ENCODE measurements at places on chromosomes 16 and 17.

DNA sequence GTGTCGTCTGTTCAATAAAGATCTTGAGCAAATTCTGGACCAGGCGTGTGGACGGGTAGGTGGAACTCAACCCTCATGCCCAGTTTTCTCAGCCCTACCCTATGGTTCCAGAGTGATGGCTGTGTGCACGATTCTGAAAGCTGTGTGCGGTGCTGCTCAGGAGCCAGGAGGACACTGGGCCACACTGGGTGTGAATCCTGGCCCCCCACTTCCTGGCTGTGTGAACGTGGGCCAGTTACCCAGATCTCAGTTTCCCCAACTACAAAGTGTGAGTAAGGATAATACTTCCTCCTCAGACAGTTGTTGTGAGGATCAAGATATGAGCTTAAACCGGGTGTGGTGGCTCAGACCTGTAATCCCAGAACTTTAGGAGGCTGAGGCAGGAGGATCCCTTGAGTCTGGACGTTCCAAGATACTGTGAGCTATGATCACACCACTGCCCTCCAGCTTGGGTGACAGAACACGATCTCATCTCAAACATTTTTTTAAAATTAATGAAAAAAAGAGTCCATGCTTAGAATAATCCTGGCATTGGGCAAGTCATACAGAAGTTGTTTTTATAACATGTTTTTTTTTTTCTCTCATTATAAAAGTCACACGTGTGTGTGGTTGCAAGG is 14.7 kb upstream of the MPRIP start:
- no peak for DNase-seq

- no peak for DNase-seq
Observed at GRCh38 chr17:38449364-38449763, 21.1 kb downstream of the ARHGAP23 start.

DNA sequence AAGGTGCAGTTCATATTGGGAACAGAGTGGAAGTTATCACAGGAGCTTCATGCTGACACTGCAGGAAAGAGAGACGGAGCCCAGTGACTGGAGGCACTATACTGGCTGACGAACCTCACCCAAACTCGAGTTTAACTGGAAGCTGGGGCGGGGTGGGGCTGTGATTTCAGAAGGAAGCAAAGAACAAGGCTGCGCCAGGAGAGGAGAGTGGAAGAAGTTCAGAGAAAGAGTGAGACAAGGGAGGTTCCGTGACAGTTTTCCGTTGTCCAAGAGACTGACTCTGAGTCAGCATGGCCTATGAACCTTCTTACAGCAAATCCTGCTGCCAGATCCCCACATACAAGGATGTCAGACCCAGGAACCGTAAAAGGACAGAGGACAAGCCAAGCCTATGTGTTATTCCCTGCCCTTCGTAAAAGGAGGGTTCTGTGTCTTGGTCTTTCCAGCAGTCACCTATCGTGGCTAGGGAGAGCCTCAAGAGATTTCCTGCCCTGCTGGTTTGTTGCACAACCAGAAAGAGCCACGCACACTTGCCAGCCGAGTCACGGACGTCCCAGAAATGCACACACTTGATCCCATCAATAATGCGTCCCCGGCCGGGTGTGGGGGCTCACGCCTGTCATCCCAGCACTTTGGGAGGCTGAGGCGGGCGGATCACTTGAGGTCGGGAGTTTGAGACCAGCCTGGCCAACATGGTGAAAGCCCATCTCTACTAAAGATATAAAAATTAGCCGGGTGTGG is 5.1 kb downstream of the PITPNA start:
- DNase-seq, result no peak

DNA sequence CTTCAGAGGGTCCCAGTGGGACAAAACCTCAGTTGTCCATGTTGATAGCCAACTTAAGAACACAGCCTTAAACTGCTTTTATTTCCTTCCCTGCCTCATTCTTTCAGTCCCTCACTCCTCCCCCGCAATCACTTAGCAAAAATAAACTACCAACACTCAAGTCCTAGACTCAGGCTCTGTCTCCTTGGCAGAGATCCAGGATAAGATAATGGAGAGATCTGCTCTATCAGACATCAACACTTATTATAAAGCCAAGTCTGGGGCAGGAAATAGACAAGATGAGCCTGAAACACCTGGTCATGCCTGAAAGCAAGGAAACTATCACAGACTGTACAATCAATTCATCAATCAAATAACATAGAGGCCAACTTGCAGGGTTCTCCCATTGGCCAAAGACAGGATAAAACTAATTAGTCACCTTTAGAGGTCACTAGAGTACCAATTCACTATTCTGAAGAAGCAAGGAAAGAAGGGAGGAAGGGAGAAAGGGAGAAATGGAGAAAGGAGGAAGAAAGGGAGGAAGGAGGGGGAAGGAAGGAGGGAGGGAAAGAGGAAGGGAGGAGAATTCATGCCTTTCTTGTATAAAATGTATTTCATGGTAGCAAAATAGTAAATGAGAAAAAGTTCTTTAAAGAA is 15.7 kb downstream of the HYDIN start:
- no peak for DNase-seq

GRCh38 chr17:74117999-74118421 is 85.5 kb upstream of the RPL38 start:
- no peak for DNase-seq

GRCh38 chr16:27230562-27231001 is 27.3 kb downstream of the KDM8 start:
- DNase-seq, result no peak

DNA sequence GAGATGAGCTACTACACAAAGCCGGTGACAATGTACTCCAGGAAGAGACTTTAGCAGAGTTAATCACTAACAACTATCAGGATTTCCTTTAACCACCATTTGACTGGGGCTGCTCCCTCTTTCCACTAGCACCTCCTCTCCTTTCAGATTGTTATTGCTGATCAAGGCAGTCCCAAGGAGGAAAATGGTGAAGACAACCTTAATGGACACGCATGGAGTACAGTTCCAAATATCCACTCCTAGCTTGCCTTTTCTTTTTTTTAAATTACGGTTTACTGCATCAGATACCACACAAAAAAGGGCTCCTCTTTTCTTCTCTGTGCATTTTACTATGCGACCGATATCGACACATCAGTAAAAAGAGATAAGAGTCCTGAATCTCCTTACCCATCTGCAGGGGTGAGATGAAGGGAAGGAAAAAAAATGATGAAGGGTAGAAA is 30.9 kb downstream of the FAM222B start:
- no peak for DNase-seq

GRCh38 chr17:79466562-79467350 is 144.1 kb downstream of the RBFOX3 start:
- DNase-seq, result no peak

GRCh38 chr16:75433732-75434413 is 570 bp upstream of the CFDP1 start:
- DNase-seq, result peak; percentile 46

DNA sequence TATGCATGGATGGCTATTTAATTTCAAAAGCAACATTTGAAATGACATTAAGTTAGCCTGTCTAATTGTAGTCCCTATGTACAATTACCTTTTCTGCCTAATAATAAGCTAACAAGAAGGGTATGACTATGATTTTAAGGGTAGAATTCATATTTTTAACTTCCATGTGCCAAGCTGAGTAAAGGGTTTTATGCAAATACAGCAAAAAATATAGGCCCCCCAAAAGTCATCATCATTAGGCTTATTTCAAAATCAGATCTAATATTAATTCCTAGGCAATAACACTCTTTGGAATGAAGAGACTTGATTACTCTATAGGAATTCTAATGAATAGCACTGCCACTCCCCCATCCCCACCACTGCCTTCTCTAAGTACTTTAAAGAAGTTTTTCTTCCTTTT is 155.9 kb upstream of the DYNLRB2 start:
- DNase-seq, result no peak

DNA sequence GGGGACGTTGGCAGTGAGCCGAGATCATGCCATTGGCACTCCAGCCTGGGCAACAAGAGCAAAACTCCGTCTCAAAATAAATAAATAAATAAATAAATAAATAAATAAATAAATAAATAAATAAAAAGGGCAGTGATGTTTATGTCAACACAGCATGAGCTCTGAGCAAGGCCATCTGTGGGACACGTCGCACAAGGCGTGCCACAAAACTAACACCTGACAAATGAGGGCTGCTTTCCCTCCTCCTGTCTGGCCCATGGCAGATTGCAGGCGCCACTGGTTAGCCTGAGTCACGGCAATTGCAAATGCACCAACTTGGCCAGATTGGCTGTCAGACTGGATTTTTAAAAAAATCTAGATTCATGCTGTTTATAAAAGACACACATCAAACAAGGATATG is 25.9 kb upstream of the SPNS3 start:
- DNase-seq, result no peak

DNA sequence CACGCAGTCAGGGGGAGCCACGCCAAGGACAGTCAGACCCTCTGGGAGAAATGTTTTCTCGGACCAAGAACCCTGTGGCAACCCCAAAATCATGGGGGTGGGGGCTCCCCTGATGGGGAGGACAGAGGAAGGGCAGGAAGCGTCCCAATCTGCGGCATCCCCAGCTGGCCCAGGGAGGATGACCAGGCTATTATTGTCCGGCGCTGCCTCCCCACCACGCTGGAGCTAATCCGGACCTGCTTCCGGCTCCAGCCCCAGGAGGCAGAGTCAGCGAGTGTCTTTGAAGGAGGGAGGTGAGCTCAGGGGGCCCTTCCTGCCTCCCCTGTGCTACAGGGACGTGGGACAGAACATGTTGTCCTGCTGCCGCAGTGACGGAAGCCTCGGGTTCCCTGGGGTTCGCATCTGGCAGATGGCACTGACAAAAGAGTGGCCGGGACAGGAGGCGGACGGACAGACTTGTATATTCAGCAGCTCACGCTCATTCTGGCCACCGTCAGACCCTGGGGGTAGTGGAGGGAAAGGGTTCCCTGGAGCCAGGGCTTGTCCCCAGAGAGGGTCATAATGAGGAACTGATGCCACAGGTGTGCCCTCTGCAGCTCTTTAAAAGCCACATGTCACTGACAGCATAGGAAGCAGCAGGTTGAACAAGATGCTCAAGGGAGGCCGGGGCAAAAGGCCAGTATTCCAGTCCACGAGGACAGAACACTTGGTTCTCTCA is 54.3 kb upstream of the CDC42EP4 start:
- DNase-seq, result no peak

GRCh38 chr16:6861135-6861814 is 471.4 kb upstream of the RBFOX1 start:
- no peak for DNase-seq

GRCh38 chr17:78332991-78333390 is 26.9 kb downstream of the SOCS3 start:
- DNase-seq, result no peak

GRCh38 chr17:77572065-77572601 is 386.4 kb upstream of the TNRC6C start:
- no peak for DNase-seq

DNA sequence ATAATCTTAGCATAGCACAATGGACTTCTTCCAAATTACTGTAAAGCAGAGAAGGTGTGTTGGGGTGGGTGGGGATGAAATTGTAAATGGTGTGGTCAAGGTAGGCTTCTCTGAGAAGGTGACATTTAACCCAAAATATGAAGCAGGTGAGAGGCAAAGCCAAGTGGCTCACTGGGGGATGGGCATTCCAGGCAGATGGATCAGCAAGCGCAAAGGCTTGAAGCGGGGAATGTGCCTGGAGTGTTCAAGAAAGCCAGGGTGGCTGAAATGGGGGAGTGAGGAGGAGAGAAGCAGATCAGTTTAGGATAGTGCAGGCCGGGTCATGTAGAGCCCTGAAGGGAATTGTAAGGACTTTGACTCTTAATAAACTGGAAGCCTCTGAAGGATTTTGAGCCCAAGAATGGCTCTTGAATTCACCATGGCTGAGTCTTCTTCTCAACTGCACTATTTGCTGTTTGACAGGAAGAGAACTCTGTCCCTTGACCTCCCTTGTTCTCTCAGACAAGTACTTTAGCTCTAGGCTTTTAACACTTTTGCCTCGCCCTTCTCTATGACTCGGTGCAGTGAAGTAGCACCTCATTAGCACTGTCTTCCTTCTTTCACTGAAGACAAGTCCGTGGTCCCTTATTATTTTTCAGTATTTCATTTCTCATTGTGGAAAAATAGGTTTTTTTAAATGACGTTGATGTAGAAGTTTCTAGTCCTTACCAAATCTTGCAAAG is 14.7 kb downstream of the CACNG3 start:
- DNase-seq, result no peak

- DNase-seq, result no peak
Observed at GRCh38 chr17:78383725-78384471, 5.4 kb downstream of the PGS1 start.

DNA sequence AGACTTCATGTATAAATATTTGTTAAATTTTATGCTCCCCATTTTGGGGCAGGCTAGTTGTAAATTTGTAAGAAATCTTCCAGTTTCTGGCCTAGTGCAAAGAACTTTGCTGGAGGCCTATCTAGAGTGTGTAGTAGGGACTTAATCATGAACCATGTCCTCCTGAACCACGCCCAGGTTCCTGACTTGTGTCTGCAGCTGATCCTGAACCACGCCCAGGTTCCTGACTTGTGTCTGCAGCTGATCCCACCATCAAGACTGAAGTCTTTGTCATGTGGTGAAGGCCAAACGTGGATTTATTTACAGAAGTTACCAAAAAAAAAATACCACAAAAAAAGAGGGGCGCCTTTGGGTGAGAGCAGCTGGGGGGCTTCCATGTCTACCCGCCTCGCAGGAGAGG is 33.1 kb downstream of the LMF1 start:
- no peak for DNase-seq

DNA sequence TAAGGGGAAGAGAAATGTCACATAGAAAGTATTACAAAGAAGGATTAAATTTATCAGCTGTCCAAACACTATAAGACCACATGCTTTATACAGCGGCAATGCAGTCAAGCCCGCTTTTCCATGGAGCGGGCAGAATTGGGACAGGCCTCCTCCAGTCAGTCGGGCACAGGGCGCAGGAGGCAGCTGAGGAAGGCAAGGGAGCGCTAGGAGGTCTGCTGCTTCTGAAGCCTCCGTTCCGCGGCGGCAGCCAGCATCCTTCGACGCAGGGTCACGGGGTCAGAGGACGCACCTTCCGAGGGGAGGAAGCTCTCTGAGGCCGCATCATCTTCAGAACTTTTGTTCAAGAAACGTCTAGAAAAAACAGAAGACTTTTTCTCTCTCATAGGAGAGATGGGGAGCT is 62.6 kb downstream of the AMFR start:
- DNase-seq, result no peak

GRCh38 chr17:82237746-82238471 is 9.1 kb downstream of the SLC16A3 start:
- DNase-seq, result no peak

GRCh38 chr16:85446951-85447692 is 166.0 kb upstream of the GSE1 start:
- no peak for DNase-seq
